ENCODE measurements at places on chromosomes 4 and X. TPM values are rescaled to one million over a fixed set of nuclear protein-coding genes. Genes with fewer than 3 reads are reported as not detected.

DNA sequence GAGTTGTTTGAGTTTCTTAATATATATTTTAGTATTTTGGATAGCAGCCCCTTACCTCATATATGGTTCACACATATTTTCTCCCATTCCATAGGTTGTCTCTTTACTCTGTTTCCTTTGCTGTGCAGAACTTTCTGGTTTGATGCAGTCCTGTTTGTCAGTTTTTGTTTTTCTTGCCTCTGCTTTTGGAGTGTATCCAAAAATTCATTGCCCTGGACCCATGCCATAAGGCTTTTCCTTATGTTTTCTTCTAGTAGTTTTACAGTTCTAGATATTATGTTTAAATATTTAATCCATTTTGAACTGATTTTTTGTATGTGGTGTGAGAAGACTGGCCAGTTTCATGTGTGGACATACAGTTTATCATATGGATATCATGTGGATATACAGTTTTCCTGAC, 58.5 kb upstream of the NUDT6 start:
- no peak for DNase-seq

DNA sequence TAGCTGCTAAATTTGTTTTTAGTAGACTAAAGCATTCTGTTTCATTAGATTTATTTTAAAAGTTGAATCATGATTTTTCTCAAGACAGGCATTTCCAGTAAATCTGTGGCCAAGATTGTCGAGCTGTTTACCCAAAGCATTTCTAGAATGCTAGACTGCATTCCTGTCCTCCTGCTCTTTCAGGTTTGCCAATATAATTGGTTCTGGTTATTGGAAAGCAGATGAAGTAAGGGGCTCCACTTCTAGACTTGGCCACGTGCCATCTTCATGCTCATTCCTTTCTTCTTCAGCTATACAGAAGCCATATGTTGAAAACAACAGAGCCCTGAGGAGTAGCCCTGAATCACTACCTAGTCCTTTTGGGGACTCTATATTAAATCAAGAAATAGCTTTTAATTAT, 62.5 kb downstream of the PGRMC2 start:
- DNase-seq, result no peak

- no peak for DNase-seq
Measured at GRCh38 chr4:184854673-184855072, 28.9 kb upstream of the ACSL1 start.

DNA sequence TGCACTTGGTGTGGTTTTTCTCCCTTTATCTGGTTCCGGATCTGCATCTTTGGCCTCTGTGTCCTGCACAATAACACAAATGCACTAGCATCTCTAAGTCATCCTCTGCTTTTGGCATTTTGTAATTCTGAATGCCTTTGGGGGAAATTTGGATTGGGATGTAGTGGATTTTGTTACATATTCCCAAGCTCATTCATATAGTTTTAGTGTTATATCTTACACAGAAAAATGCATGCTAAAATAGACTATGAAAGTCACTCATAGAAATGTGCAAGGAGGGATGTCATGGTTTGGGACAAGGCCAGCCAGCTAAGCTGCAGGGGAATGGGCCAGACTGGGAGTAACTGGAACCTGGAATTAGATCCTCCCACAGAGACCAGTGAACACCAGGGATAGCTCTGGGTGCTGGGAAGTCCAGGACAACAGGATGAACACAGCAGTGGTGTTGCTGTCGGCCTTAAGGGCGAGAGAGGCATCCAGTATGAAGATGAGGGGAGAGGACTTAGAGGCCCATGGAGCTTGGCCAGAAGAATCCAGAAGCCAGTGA, 20.1 kb downstream of the ENPP6 start:
- no peak for DNase-seq

DNA sequence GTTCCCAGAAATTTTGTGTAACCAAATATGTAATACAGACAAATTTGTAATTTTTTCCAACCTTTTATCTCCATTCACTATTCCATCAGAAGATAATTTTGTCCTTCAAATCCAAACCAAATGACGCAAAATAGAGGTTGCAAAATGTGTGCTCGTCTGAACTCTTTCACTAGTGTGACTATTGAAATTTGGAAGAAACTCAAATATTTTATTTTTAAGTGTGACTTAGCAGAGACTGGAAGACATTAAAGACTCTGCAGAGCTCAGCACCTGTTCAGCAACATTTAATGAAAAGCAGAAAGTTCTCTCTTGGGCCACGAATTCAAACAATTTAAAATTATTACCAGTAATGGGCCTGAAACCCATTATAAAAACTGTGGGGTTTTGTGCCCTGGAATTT, 30.0 kb upstream of the APELA start:
- no peak for DNase-seq

DNA sequence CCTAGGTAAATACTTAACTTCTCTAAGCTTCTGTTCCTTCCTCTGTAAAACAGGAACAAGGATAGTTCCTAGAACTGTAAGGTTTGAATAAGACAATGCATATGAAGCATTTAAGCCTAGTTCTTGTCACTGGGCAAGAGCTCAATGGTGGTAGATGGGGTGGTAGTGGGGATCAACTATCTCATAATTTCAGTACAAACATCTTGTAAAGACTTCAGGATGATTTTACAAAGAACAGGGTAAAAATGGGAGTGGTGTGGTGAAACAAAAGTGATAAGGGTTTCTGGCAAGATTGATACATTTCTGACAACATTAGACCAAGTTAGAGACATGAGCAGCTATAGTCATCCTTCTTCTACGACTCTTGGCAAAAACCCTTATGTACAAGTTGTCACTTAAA, 137.8 kb downstream of the SCFD2 start:
- no peak for DNase-seq

The HPGD gene
- total RNA-seq, result 134 TPM

The AWAT2 gene
- total RNA-seq, result not detected

The GPRIN3 gene
- 1.8 TPM for total RNA-seq

The NSUN7 gene
- 3.6 TPM for total RNA-seq

The PHF8 gene
- total RNA-seq, result 17.2 TPM

The SPATA18 gene
- total RNA-seq, result 1.8 TPM

Measured in sigmoid colon (tissue), 7 donors.